ENCODE measurements at places on chromosomes 11 and 22. TPM values are rescaled to one million over a fixed set of nuclear protein-coding genes. Genes with fewer than 3 reads are reported as not detected.

Gene CNGA4
- total RNA-seq, result not detected

Gene CASP1
- 11.6 TPM for total RNA-seq

Gene NAGA
- 44.9 TPM for total RNA-seq

Gene PLAAT5
- 0.80 TPM for total RNA-seq

Gene PRDM11
- total RNA-seq, result 1.9 TPM

Gene KRTAP5-9
- total RNA-seq, result not detected

Gene EXPH5
- total RNA-seq, result 1.2 TPM

Gene FOLR3
- total RNA-seq, result 0.51 TPM

Gene KRTAP5-10
- not detected for total RNA-seq

Gene OR51B4
- total RNA-seq, result not detected

Gene RBMXL2
- not detected for total RNA-seq
